GM23338 (cell line): ENCODE measurements at places on chromosomes 7 and 10.

- no peak for DNase-seq
These were observed 38.1 kb upstream of the CDHR3 start for GRCh38 chr7:105924945-105925344.

- no peak for DNase-seq
These were observed 25.4 kb downstream of the KAT6B start for GRCh38 chr10:74851831-74852230.

- no peak for DNase-seq
These were observed 76.1 kb downstream of the GPR37 start for GRCh38 chr7:124689523-124689922.

DNA sequence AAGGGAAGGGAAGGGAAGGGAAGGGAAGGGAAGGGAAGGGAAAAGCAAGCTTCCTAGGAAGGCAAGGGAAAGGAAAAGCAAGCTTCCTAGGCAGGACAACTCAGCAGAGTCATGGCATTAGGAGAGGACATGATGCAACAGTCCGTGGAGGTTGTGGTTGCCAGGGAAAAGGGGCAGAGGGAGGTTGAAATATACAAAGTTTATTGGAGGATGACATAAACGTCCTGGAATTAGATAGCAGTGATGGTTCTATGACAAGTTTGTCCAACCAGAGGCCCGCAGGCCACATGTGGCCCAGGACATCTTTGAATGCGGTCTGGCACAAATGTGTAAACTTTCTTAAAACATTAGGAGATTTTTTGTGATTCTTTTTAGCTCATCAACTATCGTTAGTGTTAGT, 59.8 kb upstream of the OPN4 start:
- DNase-seq: no peak

GRCh38 chr7:48511080-48511479, 339.8 kb downstream of the ABCA13 start:
- DNase-seq: no peak

DNA sequence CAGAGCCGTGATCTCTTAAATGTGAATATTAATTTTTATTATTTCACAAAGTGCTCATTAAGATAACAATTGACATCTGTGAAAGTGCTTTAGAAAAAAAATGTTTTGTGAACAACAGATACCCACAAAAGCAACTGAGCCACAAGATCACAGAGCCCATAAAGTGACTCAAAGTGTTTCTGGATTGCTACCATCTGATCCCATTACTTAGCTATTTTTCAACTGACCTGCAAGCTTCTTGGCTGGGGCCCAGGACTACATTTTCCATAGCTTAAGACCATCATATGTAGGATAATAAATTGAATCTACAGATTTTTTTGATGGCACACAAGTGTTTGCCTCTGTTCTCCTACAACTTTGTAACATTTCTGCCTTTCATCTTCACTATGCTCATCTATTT, 674.4 kb downstream of the PHTF2 start:
- no peak for DNase-seq

DNA sequence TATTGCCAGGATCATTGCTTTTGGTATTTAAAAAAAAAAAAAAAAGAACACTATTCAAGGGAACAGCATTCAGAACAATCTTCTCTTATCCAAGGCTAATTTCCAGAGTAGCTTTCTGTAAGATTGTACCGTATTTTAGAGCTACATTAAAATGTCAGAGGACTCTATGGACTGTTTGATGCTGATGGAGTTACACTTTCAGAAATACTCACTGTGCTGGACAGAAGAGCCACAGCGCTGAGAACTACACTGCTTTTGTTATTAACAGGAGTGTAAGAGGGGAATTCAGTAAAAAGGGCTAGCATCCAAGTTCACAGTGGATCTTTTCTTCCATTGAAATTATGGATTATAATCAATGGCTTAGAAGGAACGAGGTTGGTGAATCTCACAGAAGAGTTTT, 247.7 kb downstream of the AHR start:
- no peak for DNase-seq
